ENCODE measurements at places on chromosomes 3 and 15.

- DNase-seq: no peak
Measured at GRCh38 chr15:81292523-81293001, 31.4 kb downstream of the STARD5 start.

DNA sequence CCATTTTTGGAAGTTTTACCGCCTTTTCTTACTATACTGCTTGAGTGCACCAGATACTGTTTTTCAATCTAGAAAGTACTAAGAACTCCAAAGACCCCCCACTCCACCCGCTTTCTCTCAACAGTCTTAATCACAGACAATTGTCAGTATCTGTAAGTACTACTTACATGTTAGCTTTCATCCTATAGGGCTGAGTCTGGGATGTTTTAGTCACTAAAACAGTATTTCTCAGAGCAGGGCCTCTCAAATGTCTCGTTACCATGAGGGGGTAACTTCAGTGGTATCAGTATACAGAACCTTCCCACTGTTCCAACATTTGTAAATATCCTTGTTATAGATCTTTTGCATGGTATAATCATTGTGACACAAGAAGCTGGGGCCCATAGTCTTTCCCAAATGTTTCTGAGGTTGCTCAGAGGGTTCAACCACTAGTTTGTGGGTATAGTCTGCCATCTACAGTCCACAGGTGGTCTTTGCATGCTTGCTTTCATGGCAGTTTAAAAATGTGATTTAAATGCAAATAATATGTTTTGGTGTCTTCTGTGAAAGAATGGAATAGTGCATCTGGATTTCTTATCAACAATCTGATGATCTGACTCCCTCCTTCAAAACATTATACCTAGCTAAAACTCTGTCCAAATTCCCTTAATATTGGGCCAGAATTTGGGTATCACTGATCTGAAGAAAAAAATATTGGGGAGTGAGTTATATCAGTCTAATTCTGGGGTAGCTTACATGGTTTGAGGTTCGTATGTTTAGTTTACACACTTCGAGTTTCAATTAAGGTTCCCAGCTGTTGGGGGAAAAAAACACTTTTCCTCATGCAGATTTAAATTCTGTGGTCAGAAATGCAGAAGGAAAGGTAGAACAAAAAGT lies 18.0 kb upstream of the DNAJC13 start:
- peak; percentile 60 for DNase-seq

DNA sequence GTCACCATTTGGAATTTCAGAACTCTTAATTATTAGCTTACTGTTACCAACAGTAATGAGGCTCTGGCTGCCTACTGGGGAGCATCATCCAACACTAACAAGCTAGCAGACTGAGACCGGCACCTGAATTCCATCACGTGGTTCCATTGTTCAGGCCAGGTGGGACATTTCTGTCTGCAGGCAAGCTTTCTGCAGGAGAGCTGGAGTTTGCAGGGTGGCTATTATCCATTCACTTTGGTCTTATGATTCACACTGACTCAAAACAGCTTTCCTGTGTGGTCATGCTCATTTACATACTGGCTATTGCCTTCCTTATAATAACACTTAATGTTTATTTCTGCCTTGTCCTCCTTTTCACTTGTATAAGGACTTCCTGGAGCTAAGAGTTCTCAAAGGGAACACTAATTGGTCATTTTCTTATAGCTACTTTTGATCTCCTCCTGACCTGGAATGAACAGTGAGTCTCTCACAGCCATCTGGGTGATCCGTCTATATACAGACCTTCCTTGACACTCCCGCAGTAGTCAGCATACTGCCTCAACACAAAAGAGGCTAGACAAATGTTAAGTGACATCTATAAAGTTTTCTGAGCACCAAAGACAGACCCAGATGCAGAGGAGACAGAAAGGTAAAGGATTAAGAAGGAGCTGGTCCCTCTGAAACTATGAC lies 695.4 kb downstream of the FHIT start:
- peak; percentile 52 for DNase-seq

- DNase-seq: no peak
Measured at GRCh38 chr3:30059240-30059639, 547.2 kb upstream of the TGFBR2 start.

DNA sequence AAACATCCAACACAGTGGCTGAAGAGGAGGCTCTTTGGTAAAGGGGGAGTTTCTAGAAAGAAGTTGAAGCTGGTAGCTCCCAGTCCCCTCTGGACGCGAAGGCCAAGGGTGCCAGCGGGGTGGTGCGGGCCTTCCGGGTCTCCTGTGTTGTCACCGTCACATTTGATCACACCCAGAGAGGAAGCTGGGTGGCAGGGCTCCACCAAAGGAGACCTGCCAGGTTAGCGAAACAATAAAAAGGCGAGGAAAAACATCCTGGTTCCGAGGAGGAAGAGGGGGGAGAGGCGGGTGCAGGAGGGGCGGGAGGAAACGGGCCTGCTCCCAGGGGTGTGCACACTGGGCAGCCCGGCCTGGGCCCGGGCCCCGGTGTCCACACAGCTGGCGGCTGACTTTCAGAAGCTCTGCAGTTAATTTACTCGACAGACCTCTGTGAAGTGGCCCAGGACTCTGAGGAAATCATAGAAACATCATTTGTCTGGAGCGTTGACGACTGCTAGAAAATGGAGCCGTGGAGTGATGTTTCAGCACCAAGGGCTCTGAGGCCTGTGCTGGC lies 12.1 kb downstream of the HEG1 start:
- no peak for DNase-seq

DNA sequence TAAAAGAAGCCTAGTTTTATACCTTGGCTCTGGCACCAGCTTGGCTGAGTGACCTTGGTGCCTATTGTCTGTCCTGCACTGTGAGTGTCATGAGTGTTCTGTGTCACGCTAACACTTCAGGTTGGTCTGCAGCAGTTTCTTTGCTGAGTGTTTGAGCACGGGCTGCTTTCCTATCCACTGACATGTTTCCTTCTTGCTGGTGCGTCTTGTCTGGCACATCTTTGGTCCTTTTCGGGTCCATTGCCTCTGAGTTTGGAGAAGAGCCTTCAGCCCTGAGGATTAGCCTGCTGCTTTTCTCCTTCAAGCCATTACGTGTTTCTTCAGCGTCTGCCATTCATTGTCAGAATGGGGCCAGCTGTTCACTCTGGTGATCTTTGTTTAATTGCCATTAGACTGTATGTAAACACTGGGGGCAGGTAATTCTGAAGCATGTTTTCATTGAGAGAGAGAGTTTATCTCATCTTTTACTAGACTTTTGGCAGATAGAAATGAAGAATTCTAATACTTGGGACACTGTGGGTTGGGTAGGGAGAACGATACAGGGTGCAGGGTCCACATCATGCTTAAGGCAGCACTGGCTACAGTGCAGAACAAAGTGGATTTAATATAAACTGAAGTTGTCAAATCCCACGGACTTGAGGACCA lies 55.5 kb downstream of the LRRC28 start:
- no peak for DNase-seq

DNA sequence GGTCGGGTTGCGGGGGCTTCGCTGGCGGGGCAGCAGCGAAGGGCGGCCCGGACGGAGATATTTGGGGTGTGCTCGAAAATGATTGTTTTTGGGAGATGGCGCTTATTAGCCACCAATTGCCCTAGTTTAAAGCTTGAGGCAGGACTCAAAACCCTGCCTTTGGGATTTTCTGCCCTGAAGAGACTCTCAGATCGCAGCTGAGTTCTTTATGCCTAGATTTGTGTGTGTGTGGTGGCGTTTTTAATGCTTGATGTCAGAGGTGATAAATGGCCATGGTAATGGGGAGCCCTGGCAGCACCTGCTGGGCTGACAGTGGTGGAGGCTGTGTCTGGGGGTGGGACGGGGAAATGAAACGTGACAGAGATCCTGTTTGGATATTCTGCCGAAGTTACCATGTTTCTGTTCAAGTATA lies 604 bp downstream of the KCTD6 start:
- no peak for DNase-seq

GRCh38 chr3:55556619-55557537 lies 69.8 kb upstream of the WNT5A start:
- DNase-seq: peak; percentile 43

DNA sequence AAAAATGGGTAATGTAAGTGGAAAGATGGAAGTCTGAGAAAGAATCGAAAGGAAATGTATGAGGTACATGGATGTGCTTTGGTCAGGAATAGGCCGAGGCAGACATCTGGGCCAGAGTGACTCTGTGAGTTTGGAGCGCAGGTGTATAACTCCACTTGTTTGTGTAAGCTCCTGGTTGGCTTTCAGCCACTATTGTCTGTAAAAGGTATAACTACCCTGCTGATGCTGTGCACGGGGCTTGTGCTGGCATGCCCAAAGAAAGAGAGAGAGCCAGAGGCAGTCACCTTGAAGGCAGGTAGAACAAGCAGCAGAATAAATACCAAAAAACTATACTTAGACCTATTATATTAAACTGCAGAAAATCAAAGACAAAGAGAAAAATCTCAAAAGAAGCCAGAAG lies 32.7 kb upstream of the CD96 start:
- no peak for DNase-seq

DNA sequence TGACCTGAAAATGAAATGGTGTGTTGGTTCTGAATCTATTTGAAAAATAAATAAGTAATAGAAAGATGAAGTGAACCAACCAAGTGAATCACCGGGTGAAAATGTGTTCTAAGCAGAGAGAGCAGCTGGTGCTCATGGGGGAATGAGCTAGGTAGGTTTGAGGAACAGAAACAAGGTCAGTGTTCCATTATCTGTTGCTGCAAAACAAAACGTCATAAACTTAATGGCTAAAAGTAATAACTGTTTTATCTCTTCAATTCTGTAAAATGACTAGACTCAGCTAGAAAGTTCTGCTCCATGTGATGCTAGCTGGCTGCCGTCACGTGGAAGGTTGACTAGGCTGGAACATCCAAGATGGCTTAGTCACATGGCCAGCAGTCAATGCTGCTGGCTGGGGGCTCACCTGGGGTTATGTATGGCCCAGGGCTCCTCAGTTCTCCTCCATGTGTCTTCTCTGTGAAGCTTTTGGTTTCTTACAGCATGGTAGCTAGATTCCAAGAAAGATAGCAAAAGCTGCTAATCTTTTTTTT lies 13.3 kb upstream of the SH3BP5 start:
- DNase-seq: no peak

GRCh38 chr15:58288592-58288991 lies 143.2 kb upstream of the LIPC start:
- DNase-seq: no peak

DNA sequence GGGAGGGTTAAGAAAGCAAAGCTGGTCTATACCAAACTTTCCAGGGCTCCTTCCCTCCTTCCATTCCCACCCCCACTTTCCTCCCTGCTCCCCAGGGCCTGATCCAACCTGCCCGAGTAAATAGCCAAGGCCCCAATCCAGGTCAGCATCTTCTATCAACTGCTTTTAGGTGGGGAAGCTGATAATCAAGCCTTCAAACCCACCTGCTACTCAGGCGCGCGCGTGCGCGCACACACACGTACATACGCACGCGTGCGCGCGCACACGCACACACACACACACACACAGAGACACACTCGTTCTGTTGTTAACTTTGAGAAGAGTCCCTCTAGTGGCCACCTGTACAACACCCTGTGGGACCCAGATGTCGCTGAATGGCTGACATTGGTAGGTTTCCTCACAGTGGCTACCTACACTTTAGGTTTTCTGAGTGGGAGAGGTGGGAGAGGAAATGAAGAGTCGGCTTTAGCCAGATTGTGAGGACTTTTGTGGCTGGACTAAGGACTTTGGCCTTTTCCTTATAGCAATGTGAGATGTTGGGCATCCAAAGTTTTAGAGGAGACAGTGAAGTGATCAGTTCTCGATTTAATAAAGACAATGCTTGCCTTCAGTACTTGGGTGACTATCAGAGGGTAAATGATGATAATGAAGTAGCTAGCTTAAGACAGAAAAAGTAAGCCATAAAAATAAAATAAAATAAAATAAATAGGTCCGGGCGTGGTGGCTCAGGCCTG lies 179.9 kb upstream of the C2CD4B start:
- peak; percentile 45 for DNase-seq

- no peak for DNase-seq
Measured at GRCh38 chr15:70587896-70588567, 175.3 kb downstream of the UACA start.

GRCh38 chr3:19598870-19599269 lies 335.1 kb downstream of the EFHB start:
- no peak for DNase-seq

DNA sequence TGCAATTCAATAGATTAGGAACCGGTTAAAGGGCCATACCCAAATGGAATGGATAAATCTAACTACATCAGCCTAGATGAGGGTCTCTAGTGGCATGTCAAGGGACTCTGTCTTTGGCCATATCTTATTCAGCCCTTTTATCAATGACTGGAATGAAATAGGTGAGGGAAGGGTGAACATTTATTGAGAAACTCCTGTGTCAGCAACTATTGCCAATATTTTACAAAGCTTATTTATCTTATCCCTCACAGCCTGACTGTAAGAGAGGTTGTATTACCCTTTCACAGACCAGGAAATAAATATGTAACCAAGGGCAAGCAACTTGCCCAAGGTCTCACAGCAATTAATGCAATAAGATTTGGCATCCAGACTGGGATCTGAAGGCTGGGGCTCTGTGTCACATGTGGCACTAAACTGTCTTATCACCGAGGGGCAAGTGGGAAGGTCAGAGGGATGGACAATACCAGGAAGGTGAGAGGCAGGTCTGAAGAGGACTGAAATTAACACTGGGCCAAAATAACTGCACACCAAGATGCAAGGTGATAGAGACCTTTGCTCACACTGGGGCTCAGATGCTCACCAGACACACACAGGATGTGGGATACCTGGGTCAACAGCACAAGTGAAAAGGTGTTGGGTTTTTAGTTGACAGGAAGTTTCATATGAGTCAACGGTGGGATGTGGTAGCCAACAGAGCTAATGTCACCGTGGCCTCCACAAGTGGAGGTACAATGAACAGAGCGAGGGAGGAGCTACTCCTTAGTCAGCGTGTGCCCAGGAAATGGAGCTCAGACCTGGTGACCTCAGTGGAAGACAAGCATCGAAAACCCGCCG lies 261.3 kb downstream of the RPLP1 start:
- DNase-seq: no peak

- no peak for DNase-seq
Measured at GRCh38 chr3:67241084-67241483, 243.0 kb downstream of the KBTBD8 start.

- DNase-seq: peak; percentile 99
Measured at GRCh38 chr3:170909129-170909903, 879 bp upstream of the EIF5A2 start.
